PC-3 (cell line): ENCODE measurements at places on chromosomes 6 and 20. TPM values are rescaled to one million over a fixed set of nuclear protein-coding genes. Genes with fewer than 3 reads are reported as not detected.

Gene CLVS2
- total RNA-seq = not detected in 2 replicates

Gene ATP6V1G2
- 1.1 and 1.2 TPM in 2 replicates for total RNA-seq

Gene CCM2L
- not detected in 2 replicates for total RNA-seq

Gene ACSS1
- total RNA-seq = 2.3 and 2.4 TPM in 2 replicates

Gene PPIL6
- 0.62 and 2.1 TPM in 2 replicates for total RNA-seq

Gene HLA-DQA1
- not detected in 2 replicates for total RNA-seq
